Dermis microvascular lymphatic vessel endothelial cell (primary cell): ENCODE measurements at places on chromosomes 1 and 21. TPM values are rescaled to one million over a fixed set of nuclear protein-coding genes. Genes with fewer than 3 reads are reported as not detected.

DNA sequence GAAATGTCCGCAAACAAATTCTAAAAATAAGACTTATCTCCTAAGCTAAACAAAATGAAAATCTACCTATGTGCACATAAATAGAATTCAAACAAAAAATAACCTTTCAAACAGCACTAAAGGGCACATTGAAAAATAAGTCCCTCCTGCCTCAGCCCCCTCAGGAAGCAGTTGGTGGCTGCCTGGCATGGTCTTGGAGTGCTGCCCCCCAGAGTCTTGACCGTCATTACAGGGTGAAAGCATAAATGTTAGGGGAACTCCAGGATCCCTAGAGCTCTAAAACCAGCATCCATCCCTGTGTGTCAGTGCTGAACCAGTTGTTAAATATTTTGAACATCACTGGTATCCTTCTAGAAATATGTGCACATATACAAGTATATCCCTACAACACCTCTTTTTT is 6.5 kb upstream of the NPL start:
- no peak for DNase-seq

ADPRS gene
- 26.7 and 36.2 TPM in 2 replicates for total RNA-seq

GPX7 gene
- 15.0 and 20.7 TPM in 2 replicates for total RNA-seq

DNA sequence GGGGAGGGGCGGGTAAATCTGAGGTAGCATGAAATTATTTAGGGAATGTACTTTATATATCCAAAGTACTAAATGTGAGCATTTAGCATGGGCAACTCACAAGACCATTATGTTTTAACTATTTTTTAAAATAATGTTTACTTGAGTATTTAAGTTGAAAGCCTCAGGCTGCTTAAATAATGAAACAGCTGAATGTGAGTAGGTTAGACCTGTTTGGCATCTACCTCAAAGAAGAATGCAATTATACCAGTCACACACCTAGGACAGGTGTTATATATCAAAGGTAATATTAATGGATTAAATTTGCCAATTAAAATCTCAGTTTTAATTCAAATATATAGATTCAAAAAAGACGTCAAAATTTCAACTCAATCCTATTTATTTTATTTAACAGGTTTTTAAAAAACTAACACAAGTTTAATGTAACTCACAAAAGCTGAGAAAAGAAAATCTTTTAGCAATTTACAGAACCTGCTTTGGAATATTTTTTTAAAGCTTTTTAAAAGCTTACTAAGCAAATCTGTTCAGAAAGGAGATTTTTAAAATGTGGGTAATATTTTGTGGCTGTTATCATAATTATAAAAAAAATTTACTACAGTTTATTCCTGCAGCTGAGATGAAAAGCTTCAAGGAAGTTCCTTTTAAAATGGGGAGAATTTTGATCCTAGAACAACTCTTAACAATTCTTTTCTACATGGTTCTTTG is 104.6 kb upstream of the LBR start:
- DNase-seq = no peak

DNA sequence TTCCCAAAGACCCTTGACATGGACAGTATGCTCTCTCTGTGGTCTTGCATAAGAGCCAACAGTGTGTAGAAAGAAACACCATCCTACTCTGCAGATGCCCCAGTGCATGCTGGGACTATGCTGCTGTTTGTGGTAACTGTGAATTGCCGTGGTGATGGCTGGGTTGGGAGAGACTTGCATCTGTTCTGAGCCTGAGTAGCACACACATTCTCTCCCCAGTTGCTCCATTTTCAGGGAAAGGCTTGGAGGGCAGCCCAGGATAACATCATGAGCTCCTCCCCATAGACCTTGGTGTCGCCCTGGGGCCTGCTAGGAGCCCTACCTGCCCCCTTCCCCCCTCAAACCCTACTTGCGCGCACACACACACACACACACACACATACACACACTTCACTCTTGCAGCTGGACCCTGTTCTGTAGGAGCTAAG is 120.9 kb upstream of the IPO9 start:
- DNase-seq = no peak

ARL8A gene
- 16.8 and 31.4 TPM in 2 replicates for total RNA-seq

DNA sequence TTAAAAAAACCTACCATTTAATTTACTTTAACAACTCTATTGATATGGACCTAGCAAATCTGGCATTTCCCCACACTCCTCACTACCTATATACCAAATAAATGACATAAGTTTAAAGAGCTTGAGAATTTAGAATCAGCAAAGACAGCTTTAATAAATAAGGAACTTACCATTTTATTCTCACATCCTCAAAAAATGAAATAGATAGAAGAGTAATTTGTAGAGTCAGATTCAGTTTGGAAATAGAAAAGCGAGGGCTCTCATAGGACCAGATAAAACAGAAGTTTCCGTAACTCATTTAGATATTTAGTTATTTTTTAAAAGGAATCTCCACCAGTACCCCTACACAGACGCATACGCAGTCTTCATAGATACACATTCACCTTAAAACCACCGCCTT is 117.9 kb downstream of the RGS2 start:
- no peak for DNase-seq

SPATA21 gene
- not detected in 2 replicates for total RNA-seq

S100A12 gene
- not detected in 2 replicates for total RNA-seq

- DNase-seq = no peak
These were observed 138.8 kb upstream of the USP24 start for GRCh38 chr1:55353707-55354620.

DNA sequence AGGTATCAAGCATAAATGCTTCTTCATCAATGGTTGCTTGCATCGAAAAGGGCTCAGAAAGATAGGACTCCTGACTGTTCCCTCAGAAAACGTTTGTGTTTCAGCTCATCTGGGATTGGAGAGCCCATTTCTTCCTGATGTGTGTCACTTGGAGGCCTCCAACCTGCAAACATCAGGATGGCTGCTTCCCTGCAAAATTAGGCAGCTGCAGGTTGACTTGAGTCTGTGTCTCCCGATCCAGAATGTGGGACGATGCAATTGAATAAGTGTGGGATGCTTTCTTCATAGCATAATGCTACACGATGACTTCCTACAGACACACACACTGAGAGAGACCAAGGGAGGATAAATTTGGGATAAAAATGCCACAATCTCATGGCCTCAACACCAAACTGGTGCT is 42.2 kb downstream of the OLIG1 start:
- DNase-seq = no peak

DNA sequence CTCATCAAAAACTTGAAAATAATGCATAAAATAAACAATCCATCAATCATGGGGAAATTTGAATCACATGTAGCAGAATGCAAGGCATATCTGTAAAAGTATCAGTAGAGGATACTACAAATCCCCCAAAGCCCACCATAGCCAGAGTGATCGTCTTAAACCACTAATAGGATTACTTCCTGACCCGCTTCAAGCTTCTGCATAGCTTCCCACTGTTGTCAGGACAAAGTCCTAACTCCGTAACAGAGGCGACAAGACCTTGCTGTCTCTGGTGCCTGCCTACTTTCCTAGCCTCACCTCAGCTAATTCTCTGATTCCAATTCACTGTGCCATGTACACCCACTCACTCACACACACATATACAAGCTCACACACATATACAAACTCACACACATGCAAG is 161.2 kb upstream of the NFIA start:
- DNase-seq = no peak

DNA sequence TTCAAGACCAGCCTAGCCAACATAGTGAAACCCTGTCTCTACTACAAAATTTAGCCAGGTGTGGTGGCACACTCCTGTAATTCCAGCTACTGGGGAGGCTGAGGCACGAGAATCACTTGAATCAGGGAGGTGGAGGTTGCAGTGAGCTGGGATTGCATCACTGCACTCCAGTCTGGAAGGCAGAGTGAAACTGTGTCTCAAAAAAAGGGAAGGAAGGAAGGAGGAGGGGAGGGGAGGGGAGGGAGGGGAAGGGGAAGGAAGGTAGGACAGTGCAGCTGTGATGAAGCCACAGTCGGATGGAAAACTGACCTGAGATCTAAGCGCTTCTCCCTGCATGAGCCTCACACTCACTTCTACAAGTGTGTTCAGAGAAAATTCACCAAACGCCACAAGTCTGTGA is 22.0 kb upstream of the FHAD1 start:
- no peak for DNase-seq

GRCh38 chr1:194503209-194503608 is 1316.8 kb upstream of the B3GALT2 start:
- no peak for DNase-seq

- DNase-seq = no peak
These were observed at the start of gene IL12RB2 for GRCh38 chr1:67307251-67308060. Gene IL12RB2 (plus strand): TSS chr1:67307873. CDS start chr1:67320369, 12,496 bp downstream.

LEFTY2 gene
- not detected in 2 replicates for total RNA-seq

DNA sequence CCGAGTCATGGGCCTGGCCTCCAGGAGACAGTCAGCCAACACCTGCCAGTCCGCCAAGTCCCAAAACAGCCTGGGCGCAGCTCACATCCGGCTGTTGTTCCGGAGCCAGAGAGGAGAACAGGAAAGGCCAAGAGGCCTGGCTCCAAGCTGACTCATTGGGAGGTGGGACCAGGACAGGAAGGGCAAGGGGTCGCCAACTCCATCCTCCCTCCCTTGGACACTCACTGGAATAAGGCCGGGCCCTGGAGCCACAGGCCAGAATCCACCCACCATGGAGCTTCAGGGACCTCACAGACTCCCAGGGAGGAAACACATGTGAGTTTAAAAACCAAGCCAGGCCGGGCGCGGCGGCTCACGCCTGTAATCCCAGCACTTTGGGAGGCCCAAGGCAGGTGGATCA is 25.1 kb upstream of the CLIC4 start:
- peak; percentile 99 for DNase-seq

KANK4 gene
- not detected in 2 replicates for total RNA-seq

TNFAIP8L2 gene
- total RNA-seq = 0.13 TPM in 1 of 2 replicates, not detected in the other

- no peak for DNase-seq
These were observed 64.8 kb downstream of the FAM163A start for GRCh38 chr1:179807691-179808485.

GRCh38 chr1:30277415-30277814 is 446.0 kb downstream of the MATN1 start:
- DNase-seq = no peak

- DNase-seq = no peak
These were observed 11.2 kb downstream of the SCAF4 start for GRCh38 chr21:31720739-31721138.

DNA sequence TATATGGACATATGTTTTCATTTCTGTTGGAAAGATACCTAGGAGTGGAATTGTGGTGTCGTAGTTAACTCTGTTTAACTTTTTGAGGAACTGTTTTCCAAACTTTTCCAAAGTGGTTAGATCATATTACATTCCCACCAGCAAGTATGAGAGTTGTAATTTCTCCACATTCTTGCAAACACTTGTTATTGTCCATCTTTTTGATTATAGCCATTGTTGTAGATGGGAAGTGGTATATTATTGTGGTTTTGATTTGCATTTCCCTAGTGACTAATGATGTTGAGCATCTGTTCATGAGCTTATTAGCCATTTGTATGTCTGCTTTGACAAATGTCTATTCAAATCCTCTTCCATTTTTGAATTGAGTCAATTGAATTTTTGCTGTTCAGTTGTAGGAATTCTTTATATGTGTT is 19.8 kb downstream of the CAMTA1 start:
- peak; percentile 60 for DNase-seq

- no peak for DNase-seq
These were observed 57.5 kb upstream of the CPLANE2 start for GRCh38 chr1:16294219-16295212.

DNA sequence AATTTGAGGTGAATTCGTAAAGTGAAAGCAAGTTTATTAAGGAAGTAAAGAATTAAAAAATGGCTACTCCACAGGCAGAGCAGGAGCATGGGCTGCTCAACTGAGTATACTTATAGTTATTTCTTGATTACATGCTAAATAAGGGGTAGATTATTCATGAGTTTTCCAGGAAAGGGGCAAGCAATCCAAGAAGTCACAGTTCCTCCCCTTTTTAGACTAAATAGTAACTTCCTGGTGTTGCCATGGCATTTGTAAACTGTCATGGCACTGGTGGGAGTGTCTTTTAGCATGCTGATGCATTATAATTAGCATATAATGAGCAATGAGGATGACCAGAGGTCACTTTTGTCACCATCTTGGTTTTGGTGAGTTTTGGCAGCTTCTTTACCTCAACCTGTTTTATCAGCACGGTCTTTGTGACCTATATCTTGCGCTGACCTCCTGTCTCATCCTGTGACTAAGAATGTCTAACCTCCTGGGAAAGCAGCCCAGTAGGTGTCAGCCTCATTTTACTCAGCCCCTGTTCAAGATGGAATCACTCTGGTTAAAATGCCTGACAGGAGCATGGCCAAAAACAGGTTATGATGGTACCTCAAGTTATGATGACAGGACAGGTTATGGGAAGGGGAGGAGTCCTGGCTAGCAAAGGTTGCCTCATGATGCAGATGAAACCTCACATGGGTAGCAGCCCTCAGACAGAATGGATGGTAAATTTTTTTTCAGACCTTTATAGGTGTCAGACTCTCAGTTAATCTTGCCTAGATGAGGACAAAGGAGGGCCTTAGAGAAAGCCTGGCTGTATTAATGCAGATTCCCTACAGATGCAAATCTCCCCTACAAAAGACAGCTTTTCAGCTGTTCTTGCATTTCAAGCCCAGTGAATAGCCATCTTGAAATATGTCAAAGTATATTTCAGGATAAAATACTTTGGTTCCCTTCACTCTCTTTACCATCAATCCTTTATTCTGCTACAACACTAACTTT is 49.7 kb downstream of the SIPA1L2 start:
- no peak for DNase-seq

TIE1 gene
- total RNA-seq = 667 and 1,206 TPM in 2 replicates

GRCh38 chr1:119984771-119985170 is 84.7 kb downstream of the NOTCH2 start:
- DNase-seq = no peak

DNA sequence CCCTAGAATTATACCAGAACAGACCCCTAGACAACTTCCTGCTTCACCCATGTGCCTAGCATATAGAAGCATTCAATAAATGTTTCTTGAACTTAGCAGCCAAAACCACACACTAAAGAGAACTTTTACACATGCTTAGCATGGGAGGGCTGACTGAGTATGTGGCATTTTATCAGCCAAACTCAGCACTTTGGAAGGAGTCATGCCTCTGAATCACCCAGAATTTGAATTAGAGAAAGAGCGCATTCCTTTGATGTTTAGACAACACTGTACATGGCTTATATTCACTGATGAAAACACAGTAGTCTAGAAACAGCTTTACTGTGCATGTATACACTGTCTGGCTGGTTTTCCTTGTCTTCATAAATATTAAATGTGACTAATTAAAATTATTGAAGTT is 26.1 kb downstream of the SPAG17 start:
- DNase-seq = no peak

VTCN1 gene
- not detected in 2 replicates for total RNA-seq

- peak; percentile 51 for DNase-seq
These were observed 600 bp downstream of the CLK2 start for GRCh38 chr1:155272466-155273342.
